ENCODE measurements at places on chromosomes 7 and 10. TPM values are rescaled to one million over a fixed set of nuclear protein-coding genes. Genes with fewer than 3 reads are reported as not detected.

- DNase-seq, result peak; percentile 29
These were observed 18.6 kb downstream of the OCM2 start for GRCh38 chr7:97971120-97971989.

GRCh38 chr10:3897156-3897555 lies 112.1 kb upstream of the KLF6 start:
- no peak for DNase-seq

DNA sequence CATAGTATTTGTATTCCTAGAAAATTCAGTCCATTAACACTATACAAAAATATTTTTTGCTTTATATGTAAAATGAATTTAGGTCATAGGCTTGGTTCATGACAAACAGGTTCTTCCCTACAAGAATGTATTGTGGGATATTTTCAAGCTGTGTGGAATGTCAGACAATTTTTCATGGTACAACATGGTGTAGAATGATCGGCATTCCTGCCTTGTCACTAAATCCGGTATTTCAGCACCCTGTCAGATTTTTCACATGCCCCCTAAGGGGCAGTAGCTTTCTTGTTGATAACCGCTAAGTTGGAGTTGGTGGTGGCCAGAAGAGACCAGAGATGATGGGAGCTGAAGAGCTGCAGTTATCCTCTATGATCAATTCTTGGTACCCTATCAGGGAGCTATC lies 154.3 kb downstream of the SORCS3 start:
- DNase-seq, result no peak

- peak; percentile 64 for DNase-seq
These were observed 383.5 kb downstream of the POM121L12 start for GRCh38 chr7:53418834-53419482.

The REPIN1 gene
- total RNA-seq, result 95.8 TPM

The CALN1 gene
- total RNA-seq, result not detected

All from kidney (tissue), 22 donors.